ENCODE measurements at places on chromosomes 6 and 20. TPM values are rescaled to one million over a fixed set of nuclear protein-coding genes. Genes with fewer than 3 reads are reported as not detected.

The HAO1 gene
- not detected for total RNA-seq

The NINL gene
- total RNA-seq: 12.5 TPM

The SPTLC3 gene
- 1.1 TPM for total RNA-seq

The HLA-DRB5 gene
- not detected for total RNA-seq

The ADTRP gene
- 7.7 TPM for total RNA-seq

The IRAK1BP1 gene
- 7.7 TPM for total RNA-seq

The RUNX2 gene
- total RNA-seq: not detected

The TMC2 gene
- total RNA-seq: not detected

The TMEM217 gene
- total RNA-seq: 9.1 TPM

The PACRG gene
- total RNA-seq: not detected

The POU3F2 gene
- not detected for total RNA-seq

The PI16 gene
- total RNA-seq: not detected

The SPDEF gene
- total RNA-seq: under 0.01 TPM

The ADGRF1 gene
- not detected for total RNA-seq

The CFB gene
- total RNA-seq: 1.3 TPM

The RBM24 gene
- 4.8 TPM for total RNA-seq

The PACSIN1 gene
- total RNA-seq: not detected

The ANGPT4 gene
- not detected for total RNA-seq

The LY6G6F gene
- total RNA-seq: not detected

The COL11A2 gene
- 0.13 TPM for total RNA-seq

The EFCAB8 gene
- 0.43 TPM for total RNA-seq

The RSPO3 gene
- 5.1 TPM for total RNA-seq

The GABRR1 gene
- total RNA-seq: not detected

The RAET1L gene
- not detected for total RNA-seq

The DYNLT1 gene
- total RNA-seq: 68.6 TPM

The DDX43 gene
- 0.66 TPM for total RNA-seq

The BHLHE23 gene
- total RNA-seq: not detected

The KHDC1 gene
- total RNA-seq: 1.5 TPM

The CCN6 gene
- total RNA-seq: not detected

The CFAP206 gene
- 0.53 TPM for total RNA-seq

The LTB gene
- total RNA-seq: 0.80 TPM

The BCKDHB gene
- total RNA-seq: 19.5 TPM

The AGER gene
- 0.36 TPM for total RNA-seq

The MAS1 gene
- not detected for total RNA-seq

The SNHG17 gene
- total RNA-seq: 23.3 TPM

The OPRM1 gene
- total RNA-seq: not detected

The TMEM74B gene
- 0.79 TPM for total RNA-seq

The HLA-DOB gene
- total RNA-seq: not detected

The BNIP5 gene
- total RNA-seq: not detected

The OTOR gene
- total RNA-seq: not detected

The CEP250 gene
- total RNA-seq: 23.5 TPM

The SNPH gene
- total RNA-seq: 4.8 TPM

The POM121L2 gene
- total RNA-seq: not detected

The EEF1A2 gene
- total RNA-seq: 1.0 TPM

The LST1 gene
- total RNA-seq: 0.29 TPM

The FILIP1 gene
- 6.5 TPM for total RNA-seq

The PHACTR1 gene
- 18.9 TPM for total RNA-seq

The BIRC7 gene
- 0.27 TPM for total RNA-seq

The CAP2 gene
- 4.5 TPM for total RNA-seq

The MYT1 gene
- not detected for total RNA-seq

The C6orf15 gene
- not detected for total RNA-seq

The STMND1 gene
- total RNA-seq: not detected

The ECT2L gene
- total RNA-seq: not detected

The SEMG1 gene
- not detected for total RNA-seq

All from thoracic aorta endothelial cell (primary cell).